PC-3 (cell line): ENCODE measurements at places on chromosomes 2 and 18. TPM values are rescaled to one million over a fixed set of nuclear protein-coding genes. Genes with fewer than 3 reads are reported as not detected.

GRCh38 chr2:85394261-85394681, 15.9 kb downstream of the CAPG start:
- H3K4me3 ChIP-seq, result no peak overlapping the region
- peaks cover 19% of the 10 kb centered on the region for H3K4me1 ChIP-seq
- DNase-seq, result no peak
- H3K27me3 ChIP-seq, result no peaks in the 10 kb centered on the region

ALPG gene
- 0.12 and 0.18 TPM in 2 replicates for total RNA-seq

GRCh38 chr2:96727431-96727830, 12.4 kb downstream of the LMAN2L start:
- no peaks in the 10 kb centered on the region; the same call in 1 of the 2 replicates for H3K36me3 ChIP-seq
- no peak for DNase-seq
- H3K27ac ChIP-seq, result no peak overlapping the region
- no peak overlapping the region for H3K4me3 ChIP-seq
- no peaks in the 10 kb centered on the region for H3K4me1 ChIP-seq

DYNAP gene
- total RNA-seq, result not detected in 2 replicates

DNA sequence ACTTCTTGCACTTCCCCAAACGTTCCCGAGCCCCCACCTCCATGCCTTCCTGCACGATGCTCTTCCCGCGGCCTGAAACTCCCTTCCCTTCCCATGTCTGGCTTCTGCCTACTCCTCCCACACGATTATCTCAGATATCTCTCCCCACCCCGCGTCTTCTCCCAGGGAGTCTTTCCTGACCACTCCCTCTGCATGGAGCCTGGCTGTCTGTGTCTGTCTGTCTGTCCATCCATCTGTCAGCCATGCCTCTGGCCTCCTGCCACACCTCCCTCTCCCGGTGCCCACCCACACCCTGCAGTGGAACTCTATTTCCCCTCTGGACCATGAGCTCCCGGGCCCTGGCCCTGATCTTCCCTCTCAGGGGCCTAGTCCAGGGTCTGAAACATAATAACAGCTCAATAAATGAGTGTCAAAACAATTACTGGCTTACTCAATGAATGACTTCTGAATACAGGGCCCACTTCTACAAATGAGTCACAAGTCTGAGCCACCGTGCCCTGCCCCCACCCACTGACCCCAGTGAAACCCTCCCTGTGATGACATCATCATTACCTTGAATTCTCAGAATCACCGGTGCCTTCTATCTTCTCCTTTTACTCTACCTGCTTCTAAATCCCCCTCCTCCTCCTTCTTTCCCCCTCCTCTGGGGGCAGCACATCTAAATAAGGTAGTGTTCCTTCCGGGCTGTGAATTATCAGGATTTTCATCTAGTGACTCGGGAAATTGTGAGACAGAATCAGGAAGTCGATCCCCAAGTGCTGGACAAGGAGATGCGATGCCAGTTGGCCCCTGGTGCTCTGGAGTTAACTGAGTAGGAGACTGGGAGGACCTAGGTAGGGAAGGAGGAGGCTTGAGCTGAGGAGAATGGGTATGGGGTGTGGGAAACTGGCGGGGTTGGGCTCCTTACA, 46.1 kb upstream of the PLB1 start:
- H3K36me3 ChIP-seq, result no peaks in the 10 kb centered on the region
- H3K27ac ChIP-seq, result peak overlapping the region; percentile 81
- no peak overlapping the region for H3K4me3 ChIP-seq
- no peaks in the 10 kb centered on the region for H3K27me3 ChIP-seq
- H3K4me1 ChIP-seq, result peaks cover 56% of the 10 kb centered on the region
- peak; percentile 68 for DNase-seq

- H3K27ac ChIP-seq, result no peak overlapping the region
- no peak overlapping the region for H3K4me3 ChIP-seq
- H3K36me3 ChIP-seq, result no peaks in the 10 kb centered on the region; the same call in 1 of the 2 replicates
- 0 out of 2 replicates have a peak, but pooled peaks cover 6% of the 10 kb centered on the region for H3K27me3 ChIP-seq
Observed at GRCh38 chr2:30714811-30715709, 92.2 kb downstream of the CAPN13 start.

IL18R1 gene
- 1.2 and 3.6 TPM in 2 replicates for total RNA-seq

- peaks cover 54% of the 10 kb centered on the region for H3K27me3 ChIP-seq
- no peak within 1 kb of the TSS for H3K4me3 ChIP-seq
- no peak for DNase-seq
- no peaks in the 10 kb centered on the region for H3K36me3 ChIP-seq
- no peaks in the 10 kb centered on the region for H3K4me1 ChIP-seq
Observed at GRCh38 chr2:218125626-218126080, at the start of gene CXCR2. Gene CXCR2, plus strand, starts transcription at chr2:218126028. Its CDS starts 8,774 bp downstream, at chr2:218134802.
